Nasal cavity respiratory epithelium epithelial cell of viscerocranial mucosa (primary cell): ENCODE measurements at places on chromosomes 6 and 20. TPM values are rescaled to one million over a fixed set of nuclear protein-coding genes. Genes with fewer than 3 reads are reported as not detected.

OOEP gene
- 0.14 TPM in 1 of 2 replicates, not detected in the other for total RNA-seq

ABHD16A gene
- total RNA-seq = 30.8 and 46.5 TPM in 2 replicates

CD40 gene
- total RNA-seq = 5.1 and 13.8 TPM in 2 replicates

CGA gene
- not detected in 2 replicates for total RNA-seq
